AG04449 (cell line): ENCODE measurements at places on chromosomes 16 and 17.

DNA sequence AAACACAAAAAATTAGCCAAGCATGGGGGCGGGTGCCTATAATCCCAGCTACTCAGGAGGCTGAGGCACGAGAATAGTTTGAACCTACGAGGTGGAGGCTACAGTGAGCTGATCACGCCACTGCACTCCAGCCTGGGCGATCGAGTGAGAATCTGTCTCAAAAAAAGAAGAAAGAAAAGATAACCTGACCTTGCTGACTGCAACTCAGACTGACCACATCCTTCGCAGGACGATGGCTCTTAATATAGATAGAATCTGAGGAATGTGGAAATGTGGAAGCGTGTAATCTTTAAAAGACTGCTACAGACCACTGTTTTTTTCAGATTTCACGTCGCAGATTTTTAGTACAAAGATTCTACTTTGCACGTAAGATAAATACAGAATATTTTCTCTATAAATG lies 37.8 kb downstream of the KLHDC4 start:
- DNase-seq, result no peak

- no peak for DNase-seq
These were observed 206.5 kb upstream of the IRX3 start for GRCh38 chr16:54493061-54493460.

GRCh38 chr16:76345163-76345661 lies 68.0 kb downstream of the CNTNAP4 start:
- no peak for DNase-seq

DNA sequence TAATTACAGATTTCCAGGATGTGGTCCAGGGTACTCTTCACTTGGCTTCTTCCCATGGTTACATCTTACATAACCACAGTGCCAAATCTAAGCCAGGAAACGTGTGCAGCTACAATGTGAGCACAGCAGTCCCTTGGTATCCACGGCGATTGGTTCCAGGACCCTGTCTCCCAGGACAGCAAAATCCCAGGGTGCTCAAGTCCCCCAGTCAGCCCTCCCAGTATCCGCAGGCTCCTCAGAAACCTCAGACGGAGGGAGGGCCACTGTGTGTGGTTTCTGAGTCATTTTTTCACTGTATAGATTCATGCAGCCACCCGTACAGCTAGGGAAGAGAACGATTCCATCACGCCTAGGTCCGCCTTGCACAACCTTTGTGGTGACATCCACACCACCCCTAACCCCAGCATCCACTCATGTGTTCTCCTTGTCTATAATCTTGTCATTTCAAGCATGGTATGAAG lies 11.1 kb upstream of the ATP2C2 start:
- DNase-seq, result no peak

DNA sequence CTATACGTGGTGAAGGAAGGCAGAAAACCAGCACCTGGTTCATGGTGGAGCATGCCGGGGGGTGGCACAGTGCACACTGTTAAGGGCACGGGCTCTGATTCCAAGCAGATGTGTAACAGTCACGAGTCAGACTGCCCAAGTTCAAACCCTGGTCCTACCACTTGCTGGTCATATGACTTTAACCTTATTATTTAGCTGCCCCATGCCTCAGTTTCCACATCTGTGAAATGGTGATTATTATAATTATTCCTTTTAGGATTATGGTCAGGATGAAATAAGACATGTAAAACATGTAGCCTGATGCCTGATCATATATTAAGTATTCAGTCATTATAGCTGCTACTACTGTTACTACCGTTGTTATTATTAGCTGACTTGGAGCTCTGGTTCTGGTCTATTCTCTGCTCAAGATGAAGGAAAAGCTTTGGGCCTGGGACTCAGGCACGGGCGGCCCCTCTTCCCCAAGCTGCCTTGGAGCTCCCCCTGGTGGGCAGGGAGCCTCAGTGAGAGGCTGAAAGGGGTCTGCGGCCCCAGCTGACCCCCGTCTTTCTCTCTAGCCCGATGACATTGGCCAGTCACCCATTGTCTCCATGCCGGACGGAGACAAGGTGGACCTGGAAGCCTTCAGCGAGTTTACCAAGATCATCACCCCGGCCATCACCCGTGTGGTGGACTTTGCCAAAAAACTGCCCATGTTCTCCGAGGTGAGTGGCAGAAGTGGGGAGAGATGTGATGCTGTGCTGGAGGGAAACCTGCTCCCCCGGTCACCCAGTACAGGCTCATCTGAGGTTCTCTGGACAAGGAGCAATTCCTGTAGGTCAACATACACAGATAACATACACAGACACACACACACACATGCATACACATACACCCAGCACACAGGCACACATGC lies 14.0 kb downstream of the NR1D1 start:
- DNase-seq, result no peak

- no peak for DNase-seq
These were observed 111.0 kb upstream of the TOX3 start for GRCh38 chr16:52657924-52658323.

- DNase-seq, result no peak
These were observed 590 bp downstream of the TMEM219 start for GRCh38 chr16:29962344-29962994.

DNA sequence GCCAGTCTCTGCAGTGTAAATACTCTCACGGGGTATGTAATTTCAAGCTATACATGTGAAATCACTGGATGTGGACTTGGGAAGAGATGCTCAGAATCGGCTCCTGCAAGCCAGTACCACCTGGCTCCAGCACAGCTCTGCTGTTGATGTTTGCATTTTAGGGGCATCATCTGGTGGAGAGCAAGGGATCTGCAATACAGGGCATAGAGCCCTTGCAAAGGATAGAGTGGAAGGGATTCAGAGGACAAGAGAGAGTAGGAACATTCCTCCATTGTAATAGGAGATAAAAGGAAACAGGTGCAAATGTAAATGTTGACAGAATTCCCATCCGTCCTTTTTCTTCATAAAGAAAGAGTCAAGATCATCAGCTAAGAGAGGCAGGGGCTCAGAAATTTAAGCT lies 184.1 kb downstream of the PMP22 start:
- DNase-seq, result no peak

GRCh38 chr17:67311575-67311974 lies 54.8 kb downstream of the PSMD12 start:
- DNase-seq, result no peak

DNA sequence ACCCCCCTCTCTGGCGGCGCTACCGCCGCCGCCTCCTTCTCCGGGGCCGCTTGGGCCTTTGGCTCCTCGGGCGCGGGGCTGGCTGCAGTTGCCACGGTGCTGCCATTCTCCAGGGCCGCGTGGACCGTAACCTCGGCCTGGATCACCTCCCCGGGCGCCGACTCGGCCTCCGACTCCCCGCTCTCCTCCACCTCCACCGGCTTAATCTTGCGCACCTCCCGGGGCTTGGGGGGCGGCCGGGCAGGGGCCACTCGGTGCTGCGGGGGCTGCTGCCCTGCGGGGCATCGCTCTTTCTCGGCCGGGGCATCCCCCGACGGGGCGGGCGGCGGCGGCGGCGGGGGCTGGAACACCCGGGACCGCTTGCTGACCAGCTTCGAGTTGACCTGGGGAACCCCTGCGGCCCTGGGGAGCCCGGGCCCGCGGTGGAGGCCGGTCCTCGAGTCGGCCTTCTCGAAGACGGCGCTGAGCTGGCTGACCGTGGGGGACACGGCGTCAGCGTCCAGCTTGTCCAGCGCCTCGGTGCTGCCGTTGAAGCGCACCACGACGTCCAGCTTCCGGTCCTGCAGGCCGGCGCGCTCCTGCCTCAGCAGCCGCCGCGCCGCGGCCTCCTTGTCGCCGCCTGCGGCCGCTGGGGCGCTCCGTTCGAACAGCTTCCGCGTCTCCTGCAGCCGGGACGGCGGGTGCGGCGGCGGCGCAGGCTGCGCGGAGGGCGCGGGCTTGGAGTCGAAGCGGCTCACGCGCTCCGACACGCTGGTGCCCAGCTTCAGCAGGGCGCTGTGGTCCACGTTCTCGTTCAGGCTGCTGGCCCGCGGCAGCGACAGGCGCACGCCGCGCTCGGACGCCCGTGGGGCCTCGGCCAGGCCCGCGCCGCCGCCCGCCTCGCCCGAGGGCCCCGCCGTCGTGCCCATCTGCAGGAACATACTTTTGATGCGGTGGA lies 792 bp downstream of the PPP1R9B start:
- DNase-seq, result no peak

DNA sequence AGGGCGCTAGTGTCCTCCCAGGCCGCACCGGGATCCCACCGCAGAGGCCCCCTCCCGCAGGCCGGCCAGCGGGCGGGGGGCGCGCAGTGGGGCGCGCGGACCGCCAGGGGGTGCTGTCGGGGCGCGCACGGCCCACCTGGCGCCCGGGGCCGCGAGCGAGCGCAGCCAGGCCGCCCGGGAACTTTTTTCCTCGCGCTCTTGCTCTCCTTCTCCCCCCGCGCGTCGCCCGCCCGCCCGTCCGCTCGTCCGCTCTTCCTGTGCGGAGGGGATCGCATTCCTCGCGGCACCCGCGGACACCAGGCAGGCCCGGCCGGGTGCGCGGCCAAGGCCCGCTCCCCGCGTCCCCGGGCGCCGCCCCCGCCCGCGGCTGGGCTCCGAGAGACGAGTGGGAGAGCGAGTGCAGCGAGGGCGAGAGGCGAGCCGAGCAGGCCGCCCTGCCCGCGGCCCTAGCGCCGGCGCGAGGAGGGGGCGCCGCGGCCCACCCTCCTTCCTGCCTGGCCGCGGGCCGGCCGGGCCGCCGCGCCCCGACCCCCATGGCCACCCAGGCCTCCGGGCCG lies at the start of gene RAI1:
Gene RAI1 (plus strand): TSS at position 272 of the 557 bp plus-strand sequence. CDS start 111,491 bp downstream, outside the sequence.
- no peak for DNase-seq

DNA sequence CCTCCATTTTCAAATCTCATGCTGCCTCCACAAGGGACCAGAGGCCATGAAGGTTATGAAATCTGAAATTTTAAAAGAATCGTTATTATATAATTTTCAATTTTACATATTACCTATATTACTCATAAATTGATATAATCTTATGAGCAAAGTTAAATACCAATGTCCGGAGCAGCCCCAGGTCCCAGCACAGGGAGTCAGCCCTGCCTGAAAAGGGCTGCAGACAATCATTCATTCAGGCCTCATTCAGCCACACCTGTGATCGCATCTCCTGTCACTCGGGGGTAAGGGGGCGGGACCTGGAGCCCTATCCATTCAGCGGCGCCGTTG lies 172.5 kb downstream of the AHSP start:
- no peak for DNase-seq

DNA sequence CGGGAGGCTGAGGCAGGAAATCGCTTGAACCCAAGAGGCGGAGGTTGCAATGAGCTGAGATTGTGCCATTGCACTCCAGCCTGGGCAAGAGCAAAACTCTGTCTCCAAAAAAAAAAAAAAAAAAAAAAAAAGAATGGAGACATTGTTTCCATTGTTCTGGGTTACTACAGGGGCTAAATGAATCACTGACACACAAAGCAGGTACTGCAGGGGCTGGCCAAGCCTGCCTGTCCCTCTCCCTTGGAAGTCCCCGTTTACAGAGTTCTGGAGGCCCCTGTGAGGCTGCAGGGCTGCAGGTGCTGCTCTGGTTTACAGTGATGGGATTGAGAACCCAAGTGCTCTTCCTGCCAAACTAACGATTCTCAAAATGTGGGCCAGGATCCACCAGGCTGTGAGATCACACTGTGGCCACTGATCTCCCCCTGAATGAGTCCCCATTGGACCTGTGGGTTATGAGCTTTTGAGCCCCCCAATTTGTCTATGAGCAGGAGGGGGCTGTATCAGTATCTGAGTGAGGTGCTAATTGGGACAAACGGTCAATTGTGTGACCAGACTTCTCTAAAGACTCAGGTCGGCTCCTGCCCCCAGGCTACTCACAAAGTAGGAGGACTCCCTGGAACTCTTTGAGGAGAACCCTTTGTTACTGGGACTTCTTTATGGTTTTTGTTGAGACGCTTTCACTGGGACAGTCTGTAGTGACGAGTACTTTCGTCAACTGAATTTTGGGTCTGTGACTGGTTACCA lies 39.0 kb downstream of the DNAH17 start:
- no peak for DNase-seq

DNA sequence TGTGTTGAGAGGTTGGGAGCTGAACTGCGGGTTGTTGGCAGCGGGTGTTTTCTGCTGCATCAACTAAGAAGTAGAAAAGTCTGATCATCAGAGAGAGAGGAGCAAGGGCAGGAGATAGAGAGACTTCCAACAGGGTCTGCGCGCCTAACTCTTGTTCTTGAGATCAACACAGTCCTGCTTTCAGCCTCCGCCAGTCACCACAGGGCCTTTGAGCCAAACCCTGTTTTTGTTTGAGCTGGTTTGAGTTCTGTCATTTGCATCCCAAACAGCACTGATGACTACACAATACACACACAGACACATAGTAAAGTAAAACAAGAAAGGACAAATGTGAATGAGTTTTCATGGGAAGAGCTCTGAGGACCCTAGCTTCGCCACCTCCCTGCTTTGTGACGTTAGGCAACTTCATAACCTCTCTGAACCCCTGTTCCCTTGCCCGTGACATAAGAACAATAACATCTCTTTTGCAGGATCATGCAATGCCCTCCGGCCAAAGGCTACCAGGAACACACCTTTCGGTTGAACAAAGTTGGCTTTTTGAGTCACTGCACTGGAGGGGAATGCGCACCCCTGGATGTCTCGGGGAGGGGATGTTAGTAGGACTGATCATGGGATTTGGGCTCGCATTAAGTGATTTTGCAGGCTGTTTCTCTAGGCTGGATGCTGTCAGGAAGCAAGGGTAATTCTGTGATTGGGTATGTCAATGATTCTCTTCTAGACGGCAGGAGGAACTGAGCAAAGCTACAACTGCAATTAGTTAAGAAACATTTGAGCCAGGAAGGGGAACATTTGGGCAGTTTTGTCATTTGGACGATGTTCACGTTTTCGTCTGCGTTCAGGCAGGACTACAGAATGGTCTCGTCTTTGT lies 92.3 kb downstream of the C16orf78 start:
- no peak for DNase-seq

DNA sequence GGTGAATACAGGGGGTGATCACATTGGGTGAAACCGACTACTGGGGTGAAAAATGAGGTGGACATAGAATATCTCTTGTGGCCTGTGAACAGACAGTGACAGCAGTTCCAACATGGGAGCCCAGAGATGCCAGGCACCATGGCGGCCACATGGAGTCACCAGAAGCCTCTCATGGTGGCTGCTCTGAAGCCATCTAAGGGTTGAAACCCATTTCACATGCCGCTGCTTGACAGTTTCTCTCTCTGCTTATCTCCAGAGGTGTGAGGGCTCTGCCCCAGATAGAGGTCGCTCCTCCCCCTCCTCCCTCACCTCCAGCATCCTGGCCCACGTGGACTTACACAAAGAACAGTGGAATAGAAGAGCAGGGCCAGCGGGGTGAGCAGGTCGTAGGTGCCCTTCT lies 37.9 kb upstream of the PIK3R6 start:
- no peak for DNase-seq

DNA sequence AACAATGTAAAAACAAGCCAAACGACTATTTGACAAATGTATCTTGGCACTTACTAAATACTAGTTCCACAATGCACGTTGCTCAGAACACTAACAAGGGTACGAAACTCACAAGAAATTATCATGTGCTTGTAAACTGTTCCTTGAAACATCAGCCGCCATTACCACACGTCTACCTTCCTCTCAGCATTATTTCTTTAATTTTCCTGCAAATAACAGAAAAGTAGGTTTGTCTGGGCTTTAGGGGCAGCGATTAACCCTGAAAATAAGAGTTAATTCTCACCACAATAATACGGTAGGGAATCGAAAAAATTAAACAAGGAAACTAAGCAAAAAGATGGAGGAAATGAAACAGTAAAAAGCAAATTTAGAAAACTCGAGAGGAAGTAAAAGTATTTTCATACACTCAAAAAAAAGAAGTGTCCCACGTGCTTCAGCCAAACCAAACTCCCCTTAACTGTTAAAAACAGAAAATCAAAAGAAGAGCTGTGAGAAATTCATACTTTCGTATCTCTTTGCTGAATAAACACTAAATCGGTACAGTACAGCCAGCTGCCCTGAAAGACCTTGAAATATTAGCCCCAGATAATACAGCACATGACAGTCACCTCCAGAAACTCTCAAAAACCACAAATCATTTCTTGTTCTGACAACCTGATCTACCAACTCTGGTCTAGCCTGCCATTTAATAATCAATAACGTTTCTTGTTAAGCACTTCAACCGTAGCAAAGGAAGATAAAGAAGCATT lies 1.2 kb downstream of the ARHGAP17 start:
- no peak for DNase-seq
